ENCODE measurements at places on chromosomes 12 and 14.

- DNase-seq = no peak
Measured at GRCh38 chr12:32896432-32897280, at the start of gene PKP2. PKP2 (minus strand) TSS chr12:32896777; CDS start chr12:32896731, 46 bp downstream.

DNA sequence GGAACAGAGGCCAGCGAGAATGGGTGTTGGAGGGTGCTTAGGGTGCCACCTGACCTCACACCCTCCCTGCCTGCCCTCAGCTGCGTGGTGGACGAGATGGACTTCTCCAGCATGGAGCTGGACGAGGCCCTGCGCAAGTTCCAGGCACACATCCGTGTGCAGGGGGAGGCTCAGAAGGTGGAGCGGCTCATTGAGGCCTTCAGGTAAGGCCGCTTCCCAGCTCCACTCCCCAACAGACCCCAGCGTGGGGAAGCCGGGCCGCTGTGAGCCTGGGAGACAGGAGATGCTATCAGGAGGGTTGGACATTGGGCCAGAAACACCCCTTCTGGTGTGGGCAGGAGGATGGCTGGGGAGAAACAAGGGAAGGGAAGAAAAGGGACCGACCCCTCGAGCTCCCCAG, 57.0 kb downstream of the SLC6A12 start:
- no peak for DNase-seq

- no peak for DNase-seq
Measured at GRCh38 chr14:22218728-22219127, 370.3 kb downstream of the DAD1 start.

DNA sequence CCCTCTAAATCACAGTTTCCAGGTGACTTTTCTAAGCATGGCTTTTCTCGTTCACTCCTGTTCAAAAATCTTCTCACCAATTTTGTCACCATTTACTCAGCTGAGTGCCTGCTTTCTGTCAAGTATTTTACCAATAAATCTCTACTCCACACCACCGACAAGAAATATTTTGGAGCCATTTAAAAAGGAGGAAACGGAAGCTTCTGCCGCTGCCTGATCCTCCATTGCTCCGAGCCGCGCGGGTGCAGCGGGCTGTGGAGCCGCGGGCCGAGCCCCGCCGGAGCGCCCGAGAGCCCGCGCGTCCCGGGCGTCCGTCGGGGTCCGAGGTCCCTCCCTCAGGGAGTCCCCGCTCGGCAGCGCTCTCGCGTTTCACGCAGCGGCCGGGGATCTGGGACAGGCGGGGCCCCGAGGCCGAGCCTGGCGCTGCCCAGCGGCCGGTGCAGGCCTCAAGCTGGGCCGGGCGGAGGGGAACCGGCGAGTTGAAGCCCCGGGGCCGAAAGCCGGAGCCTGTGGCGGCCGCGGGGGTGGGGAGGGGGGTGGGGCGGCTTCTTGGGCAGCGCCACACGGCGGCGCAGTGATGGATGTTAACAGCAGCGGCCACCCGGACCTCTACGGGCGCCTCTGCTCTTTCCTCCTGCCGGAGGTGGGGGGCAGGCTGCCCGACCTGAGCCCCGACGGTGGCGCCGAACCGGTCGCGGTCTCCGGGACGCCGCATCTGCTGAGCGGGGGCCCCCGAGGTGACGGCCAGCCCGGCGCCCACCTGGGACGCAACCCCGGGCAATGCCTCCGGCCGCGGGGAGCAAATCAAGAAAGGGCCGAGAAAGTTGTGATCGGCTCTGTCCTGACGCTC, 1.1 kb upstream of the HEBP1 start:
- DNase-seq = no peak

DNA sequence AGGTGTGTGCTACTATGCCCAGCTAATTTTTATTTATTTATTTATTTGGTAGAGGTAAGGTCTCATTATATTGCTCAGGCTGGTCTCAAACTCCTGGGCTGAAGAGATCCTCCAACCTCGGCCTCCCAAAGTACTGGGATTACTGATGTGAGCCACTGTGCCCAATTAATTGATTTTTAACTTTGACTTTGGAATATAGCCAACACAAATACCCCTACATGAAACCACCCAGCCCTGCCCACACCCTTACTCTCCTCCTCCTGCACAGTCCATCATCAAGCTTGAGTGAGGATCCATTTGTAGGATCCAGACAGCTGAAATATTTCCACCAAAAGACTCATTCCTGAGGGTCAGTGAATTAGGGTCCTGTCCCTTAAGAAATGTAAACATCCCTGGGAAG, 3.3 kb upstream of the TEAD4 start:
- DNase-seq = no peak

- no peak for DNase-seq
Measured at GRCh38 chr14:93891756-93892504, 35.2 kb upstream of the FAM181A start.

GRCh38 chr14:61037215-61037614, 56.2 kb downstream of the SLC38A6 start:
- DNase-seq = no peak

DNA sequence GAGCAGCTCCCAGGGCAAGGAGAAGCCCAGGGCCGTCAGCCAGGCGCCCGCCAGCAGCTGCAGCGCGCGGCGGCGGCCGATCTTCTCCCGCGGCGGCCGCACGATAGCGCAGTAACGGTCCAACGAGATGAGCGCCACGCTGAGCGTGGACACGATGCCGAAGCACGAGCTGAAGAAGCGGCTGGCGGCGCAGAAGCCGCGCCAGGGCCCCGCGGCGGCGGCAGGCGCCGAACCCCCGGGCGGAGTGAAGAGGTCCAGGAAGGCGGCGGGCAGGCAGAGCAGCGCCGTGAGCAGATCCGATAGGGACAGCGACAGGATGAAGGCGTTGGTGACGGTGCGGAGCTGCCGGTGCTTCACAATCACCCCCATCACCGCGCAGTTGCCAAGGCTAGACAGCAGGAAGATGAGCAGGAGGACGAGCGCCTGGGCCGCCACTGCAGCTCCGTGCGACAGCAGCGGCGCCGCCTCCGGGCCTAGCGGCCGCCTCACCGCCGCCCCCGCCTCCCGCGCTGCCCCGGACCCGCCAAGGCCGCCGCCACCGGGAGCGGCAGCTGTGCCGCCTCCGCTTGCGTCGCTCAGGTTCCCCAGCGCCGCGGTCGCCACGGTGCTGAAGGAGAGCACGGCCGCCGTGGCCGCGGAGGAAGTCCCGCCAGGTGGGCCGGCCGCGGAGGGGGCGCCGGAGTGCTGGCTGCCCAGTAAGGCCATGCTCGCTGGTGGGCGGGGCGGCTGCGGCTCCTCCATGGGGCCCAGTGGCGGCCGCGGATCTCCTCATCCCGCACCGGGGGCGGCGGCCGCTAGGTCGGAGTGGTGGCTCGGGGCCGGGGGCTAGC, 479 bp downstream of the GPR135 start:
- DNase-seq = no peak

DNA sequence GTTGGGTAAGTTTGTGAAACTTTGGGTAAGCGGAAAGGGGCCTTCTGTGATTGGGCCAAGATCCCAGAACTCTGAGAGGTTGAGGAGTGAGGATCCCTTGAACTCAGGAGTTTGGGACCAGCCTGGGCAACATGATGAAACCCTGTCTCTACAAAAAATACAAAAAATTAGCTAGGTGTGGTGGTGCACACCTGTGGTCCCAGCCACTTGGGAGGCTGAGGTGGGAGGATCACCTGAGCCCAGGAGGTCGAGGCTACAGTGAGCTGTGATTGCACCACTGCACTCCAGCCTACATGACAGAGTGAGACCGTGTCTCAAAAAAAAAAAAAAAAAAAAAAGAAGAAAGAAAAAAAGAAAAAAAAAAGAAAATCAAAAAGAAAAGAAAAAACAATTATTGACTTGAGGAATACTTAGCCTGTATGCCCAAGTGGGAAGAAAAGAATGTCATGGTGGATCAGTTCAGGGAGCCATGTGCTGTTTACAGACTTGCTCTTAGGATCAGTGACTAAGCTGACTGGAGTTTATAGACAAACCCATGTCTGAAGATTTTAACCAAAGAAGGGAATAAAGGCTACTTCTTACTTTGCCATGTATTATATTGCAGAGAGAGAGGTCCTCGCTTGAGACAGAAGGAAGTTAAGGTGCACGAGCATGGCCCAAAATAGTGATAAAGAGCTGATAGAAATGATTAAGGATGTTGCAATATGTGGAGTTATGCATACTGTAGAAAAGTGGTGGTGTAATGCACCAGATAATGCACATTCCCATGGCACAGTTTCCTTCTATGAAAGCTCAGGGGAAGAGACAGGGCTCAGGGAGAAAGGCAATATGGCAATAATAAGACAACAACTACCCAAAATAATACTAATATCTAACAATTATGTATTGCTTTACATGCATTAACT, 881 bp downstream of the HSD17B6 start:
- no peak for DNase-seq

GRCh38 chr14:81400852-81401251, 728 bp upstream of the STON2 start:
- DNase-seq = no peak

GRCh38 chr14:80956922-80957321, 1.5 kb downstream of the TSHR start:
- DNase-seq = no peak

DNA sequence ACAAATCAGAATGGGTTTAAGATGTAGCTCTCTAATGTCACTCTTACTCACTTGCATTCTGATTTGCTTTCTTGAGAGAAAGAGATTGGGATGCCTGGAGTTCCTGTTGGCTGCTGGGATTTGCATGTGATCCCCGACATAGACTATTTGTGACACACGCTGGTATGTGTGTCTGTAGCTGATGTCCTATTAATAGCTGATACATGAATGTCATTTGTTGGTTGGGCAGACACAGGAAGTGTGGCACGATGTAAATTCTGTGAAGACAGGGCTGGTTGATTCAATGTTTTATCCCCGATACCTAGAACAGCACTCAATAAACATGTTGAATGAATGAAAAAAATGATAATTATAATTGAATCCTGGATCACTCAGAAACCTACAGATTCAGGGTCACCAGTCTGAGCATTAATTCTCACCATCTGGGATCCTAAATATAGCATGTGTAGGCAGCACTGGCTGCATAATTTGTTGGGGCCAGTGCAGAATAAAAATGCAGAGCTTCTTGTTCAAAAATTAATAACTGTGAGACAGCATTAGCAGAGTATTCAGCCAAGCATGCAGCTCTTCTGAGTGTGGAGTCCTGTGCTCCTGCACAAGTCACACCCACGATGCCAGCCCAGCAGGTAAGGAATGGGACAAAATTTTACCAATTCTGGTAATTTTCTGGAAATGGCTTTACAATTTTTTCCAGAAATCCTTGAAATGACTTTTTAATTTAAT, 35.5 kb upstream of the SOCS2 start:
- DNase-seq = no peak

GRCh38 chr12:104769144-104769561, 188.9 kb downstream of the SLC41A2 start:
- DNase-seq = no peak

- no peak for DNase-seq
Measured at GRCh38 chr14:79134361-79134760, 964.2 kb downstream of the NRXN3 start.
